Stomach (tissue), 19 donors: ENCODE measurements at places on chromosomes 1 and 21.

- no peak for DNase-seq
Observed at GRCh38 chr1:182351790-182352364, 39.7 kb downstream of the GLUL start.

DNA sequence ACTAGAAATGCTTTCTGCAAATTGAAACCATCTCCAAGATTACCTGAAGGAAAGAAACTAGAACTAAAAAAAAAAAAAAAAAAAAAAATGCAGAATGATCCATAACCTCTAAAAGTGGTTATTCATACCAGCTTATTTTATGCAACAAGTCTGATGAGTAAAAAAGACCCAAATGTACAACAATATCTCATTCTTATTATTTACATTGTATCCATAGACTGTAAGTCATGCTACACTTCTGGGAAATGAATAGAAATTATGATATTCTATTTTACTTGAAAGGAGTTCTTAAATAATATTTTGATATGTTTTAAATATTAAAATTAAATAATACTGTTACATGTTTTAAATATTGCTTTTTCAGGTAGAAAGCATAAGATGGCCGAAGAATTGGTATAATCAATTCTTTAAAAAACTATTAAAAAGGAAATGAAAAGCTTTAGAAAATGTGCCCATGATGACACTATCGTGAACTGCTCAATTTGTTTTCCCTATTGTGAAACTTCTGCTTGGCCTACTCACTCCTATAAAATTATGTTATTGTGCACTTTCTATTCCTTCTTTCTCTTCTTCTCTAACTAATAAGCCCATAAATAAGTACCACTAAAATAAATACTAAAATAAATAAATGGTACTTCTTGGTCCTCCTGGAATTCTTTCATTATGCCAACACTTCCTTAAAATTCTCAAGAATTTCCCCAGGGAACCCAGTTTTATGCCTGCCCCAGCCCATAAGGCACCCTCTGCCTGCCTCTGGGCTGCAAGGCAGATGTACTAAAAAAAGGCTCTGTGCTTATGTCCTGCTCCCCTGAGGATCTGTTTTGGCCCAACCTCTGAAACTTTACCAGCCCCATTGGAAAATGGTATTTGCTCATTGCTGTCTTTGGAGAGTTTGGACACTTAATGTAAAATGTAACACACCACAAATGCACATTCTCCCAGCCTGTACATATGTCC is 18.1 kb downstream of the SAMSN1 start:
- DNase-seq, result no peak

- DNase-seq, result no peak
Observed at GRCh38 chr1:229190057-229190575, 80.8 kb upstream of the RAB4A start.

DNA sequence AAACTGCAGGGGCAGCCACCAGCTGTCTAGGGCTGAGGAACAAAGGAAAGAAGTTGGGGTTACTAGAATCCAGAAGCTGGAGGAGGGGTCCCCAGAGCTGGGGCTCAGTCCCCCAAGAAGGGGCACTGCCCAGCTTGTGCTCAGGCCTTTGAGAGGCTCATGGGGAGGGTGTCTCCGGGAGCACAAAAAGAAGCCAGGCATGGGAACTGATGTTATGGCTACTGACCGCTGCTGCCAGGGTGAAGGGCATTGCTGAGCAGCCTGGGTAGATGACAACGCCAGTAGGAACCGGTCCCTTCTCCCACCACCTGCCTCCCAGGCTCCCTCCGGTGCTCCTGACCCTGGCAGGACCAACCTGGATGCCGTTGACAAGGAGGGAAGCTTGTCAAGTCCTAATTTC is 762.5 kb upstream of the TPTE start:
- DNase-seq, result no peak

DNA sequence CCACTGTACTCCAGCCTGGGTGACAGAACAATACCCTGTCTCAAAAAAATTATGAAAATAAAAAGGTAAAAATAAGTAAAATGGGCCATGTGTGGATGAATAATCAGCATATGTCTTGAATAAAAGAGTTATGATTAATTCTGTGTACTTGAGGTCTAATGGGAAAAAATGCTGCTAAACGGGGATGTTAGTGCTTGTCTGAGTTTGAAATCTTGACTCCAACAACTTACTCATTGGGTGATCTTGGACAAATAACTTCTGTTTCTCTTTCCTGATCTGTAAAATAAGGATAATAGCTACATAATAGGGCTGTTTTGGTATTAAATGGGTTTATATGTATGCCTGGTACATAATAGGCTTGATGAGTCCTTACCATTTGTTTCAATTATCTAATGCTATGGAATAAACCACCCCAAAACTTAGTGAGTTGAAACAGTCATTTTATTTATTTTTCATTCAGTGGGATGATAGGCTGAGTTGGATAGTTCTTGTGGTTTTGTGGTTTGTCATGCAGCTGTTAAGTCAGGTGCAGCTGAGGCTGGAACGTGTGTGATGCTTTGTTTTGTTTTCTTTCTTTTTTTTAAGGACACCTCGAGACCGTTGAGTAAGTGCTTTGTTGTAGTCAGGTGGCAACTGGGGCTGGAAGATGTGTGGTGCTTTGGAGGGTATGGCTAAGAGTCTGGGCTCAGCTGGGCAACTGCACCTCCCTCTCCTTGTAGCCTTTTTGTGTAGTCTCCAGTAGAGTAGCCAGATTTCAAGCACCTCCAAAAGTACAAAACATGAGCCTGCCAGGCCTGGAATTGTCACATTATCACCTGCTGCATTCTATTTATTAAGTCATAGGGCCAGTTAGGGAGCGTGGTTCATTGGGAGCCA is 4.9 kb downstream of the MDM4 start:
- DNase-seq, result peak; percentile 66

- peak; percentile 54 for DNase-seq
Observed at GRCh38 chr1:27342391-27342777, 562 bp downstream of the SYTL1 start.

DNA sequence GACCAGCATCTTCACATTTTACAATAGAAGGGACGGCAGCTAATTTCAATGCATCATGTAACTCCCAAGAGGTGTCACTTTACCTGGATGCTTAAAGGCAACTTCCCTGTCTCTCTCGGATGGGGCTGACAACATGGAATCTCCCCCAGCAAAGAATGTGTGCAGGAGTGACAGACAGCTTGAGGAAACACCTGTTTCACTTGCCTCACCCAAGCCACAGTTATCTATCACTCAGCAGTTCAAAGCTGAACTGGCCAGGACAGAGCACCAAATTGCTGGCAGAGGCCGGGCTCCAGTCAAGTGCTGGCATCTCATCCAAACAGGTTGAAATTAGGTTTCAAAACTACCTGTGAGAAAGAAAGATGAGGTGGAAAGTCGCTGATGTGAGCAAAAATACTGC is 538.0 kb upstream of the PLXNA2 start:
- no peak for DNase-seq

DNA sequence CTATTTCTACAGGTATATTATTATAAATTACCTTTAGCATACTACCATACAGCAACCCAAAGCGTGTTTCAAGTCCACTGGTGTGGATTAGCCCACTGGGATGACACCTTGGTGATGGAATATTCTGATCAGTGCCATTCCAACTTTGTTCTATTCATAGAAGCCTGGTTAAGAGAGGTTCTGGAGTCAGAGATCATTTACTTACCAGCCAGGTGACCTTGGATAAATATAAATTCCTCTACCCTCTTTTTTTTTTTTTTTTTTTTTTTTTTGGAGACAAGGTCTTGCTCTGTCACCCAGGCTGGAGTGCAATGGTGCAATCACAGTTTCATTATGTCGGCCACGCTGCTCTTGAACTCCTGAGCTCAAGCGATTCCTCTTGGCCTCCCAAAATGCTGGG is at the start of gene SPATA45:
Gene SPATA45 (minus strand): TSS at position 101 of the 400 bp plus-strand sequence. CDS start 11,500 bp downstream, outside the sequence.
- no peak for DNase-seq

GRCh38 chr1:248792342-248792741 is 33.4 kb downstream of the SH3BP5L start:
- no peak for DNase-seq

- no peak for DNase-seq
Observed at GRCh38 chr1:11307852-11308251, 34.9 kb downstream of the UBIAD1 start.

GRCh38 chr21:40587736-40588346 is 259.1 kb downstream of the DSCAM start:
- no peak for DNase-seq

- no peak for DNase-seq
Observed at GRCh38 chr1:207841901-207842300, 69.0 kb downstream of the CD34 start.

DNA sequence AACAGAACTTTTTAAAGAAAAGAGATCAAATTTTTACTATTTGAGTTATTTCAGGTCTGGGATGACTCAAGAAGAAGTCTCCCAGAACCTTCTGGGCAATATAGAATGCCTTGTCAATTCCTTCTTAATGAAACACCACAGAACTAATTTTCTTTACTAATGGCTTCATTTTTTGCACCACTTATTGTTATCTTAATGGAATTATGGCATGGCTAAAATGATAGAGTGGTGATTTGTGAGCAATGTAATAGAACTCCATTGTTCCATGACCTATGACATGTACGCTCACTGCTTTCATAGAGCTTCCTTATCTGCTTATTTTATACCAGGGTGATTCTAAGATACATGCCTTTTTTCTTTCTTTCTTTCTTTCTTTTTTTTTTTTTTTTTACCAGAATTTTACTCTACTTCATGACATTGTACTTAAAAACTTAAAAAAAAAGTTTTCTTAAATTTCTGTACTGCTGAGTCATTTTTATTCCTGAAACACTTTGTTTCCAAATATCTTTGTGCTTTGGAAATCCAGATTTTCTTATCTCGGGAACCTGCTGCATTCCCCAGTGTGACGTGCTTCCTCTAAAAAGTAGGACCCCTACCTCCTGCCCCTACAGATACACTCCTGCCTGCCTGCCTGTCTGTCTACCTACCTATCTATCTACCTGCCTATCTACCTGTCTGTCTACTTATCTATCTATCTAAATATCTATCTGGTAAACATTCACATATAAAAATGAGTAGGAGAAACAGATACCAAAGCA is 284.9 kb downstream of the PBX1 start:
- DNase-seq, result no peak

GRCh38 chr1:89739013-89739843 is 81.6 kb upstream of the LRRC8D start:
- no peak for DNase-seq

DNA sequence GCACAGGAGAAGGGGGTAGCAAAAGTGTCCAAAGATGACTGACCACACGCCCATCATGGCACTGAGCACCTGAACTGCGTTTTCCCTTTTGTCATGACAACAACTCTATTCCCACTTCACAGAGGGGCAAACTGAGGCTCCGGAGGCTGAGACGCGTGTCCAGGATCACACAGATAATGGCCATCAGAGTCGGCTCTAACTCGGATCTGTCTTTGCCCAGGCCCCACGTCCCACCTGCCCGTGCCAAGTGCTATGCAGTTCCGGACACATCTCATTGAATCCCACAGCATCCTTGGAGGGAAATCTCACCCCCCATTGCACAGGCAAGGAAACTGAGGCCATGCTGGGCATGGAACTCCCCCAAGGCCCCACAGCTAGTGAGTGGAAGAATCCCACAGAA is 62.1 kb downstream of the MATN1 start:
- DNase-seq, result no peak

GRCh38 chr1:63082766-63083165 is 239.6 kb upstream of the FOXD3 start:
- DNase-seq, result peak; percentile 68

DNA sequence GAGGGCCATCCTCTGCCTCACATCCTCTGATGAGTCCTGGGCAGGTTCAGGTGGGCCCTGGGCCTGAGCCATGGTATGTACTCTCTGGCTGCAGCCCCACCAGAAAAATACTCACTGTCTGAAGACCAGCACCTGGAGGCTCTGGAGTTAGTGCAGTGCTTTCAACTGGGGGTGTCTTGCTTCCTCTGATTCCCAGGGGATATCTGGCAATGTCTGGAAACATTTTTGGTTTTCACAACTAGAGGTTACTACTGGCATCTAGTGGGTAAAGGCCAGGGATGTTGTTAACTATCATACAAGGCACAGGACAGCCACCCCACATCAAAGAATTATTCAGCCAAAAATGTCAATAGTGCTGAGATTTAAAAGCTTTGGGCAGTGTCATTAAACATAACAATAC is 152.7 kb downstream of the HIVEP3 start:
- no peak for DNase-seq

GRCh38 chr1:108661030-108661609 is at the start of gene HENMT1:
Gene HENMT1, minus strand, starts transcription at chr1:108661093. Its CDS starts 1,209 bp downstream, at chr1:108659884.
- peak; percentile 91 for DNase-seq

DNA sequence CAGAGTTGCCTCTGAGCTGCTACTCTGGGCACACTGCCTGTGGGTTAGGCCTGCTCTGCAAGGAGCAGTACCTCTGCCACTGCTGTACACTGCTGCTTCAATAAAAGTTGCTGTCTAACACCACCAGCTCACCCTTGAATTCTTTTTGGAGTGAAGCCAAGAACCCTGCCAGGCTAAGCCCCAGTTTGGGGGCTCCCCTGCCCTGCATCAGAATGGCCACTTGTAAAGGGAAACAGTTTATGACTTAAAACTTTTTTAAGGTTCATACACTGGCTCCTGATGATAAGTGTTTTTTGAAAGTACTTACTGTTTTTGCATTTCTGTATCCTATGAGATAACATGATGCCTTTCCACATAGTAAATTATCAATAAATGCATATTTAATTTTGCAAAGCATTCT is 310.0 kb downstream of the LMO4 start:
- DNase-seq, result no peak

DNA sequence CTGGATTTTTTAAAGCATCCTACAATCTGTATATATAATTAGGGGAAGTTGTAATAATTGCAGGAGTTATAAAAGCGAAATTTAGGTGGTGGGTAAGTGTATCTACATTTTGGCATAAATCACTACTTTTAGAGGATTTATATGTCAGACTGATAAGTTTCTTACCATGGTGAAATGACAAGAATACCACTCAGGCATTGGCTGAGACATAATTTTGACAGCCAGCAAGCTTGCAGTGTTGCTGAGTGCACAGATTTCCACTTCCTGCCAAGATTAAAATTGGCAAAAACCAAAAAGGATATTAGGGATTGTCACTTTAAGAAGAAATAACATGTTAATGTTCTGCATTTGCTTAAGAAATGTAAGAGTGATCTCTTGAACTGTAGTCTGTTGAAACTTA is 28.2 kb downstream of the NFIA start:
- no peak for DNase-seq

DNA sequence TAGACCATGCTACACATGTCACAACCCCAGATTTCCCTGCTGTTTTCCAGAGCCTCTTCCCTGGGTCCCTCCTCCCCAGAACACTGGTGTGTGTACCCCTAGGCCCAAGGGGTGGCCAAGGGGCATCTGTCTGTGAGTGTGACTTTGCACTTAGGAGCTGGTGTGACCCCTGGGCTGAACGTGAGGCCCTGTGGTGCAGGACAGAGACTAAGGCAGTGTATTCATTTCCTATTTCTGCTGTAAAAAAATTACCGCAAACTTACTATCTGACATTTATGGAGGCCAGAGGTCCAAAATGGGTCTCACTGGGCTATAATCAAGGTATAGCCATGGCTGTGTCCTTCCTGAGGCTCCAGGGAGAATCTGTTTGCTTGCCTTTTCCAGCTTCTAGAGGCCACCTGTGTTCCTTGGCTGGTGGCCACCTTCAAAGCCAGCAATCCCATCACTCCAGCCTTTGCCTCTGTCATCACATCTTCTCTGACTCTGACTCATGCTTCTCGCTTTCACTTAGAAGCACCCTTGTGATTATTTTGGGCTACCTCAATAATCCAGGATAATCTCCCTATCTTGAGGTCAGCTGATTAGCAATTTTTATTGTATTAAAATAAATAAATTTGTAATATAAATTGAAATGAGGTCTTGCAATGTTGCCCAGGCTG is 24.0 kb upstream of the ELOA start:
- no peak for DNase-seq

GRCh38 chr21:28798798-28799197 is 193.9 kb downstream of the LTN1 start:
- no peak for DNase-seq

GRCh38 chr1:159141584-159142390 is 29.6 kb upstream of the CADM3 start:
- no peak for DNase-seq
